ENCODE measurements at places on chromosomes 1 and 21.

DNA sequence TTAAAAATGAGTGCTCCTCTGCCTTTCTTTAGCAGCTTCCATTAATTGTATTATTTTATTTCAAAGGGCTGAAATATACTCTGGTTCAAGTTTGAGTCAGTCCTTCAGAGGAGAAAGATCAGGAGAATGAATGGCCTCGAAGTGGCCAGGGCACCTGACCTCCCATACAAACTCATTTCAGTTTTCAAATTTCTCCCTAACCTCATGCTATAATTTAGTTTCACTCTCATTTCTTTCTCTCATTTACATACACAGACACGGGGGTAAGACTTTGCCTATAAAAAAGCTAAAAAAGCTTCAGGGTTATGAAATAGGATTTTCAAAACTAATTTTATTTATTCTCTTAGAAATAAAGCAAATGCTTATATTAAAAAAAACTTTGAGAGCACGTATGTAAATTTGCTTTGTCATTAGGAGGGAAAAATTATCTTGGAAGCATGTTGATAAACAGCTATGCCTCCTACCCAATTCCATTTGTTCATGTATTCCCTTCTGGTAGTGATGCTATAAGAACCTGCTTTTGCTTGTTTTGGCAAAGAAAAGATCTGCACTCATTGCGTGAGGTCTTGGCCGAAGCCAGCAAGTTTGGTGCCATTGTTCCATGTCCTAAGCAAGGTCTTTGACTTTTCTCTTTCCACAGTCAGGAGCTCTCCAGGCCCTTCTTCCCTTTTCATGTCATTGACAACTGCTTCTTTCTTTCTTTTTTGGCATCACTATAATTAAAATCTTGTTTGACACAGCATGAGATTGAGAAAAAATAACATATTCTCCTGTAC lies 80.4 kb upstream of the LRRC53 start:
- no peak for DNase-seq

GRCh38 chr1:41742219-41742618 lies 176.5 kb downstream of the HIVEP3 start:
- no peak for DNase-seq

GRCh38 chr1:244460197-244460596 lies 876 bp upstream of the CATSPERE start:
- no peak for DNase-seq

DNA sequence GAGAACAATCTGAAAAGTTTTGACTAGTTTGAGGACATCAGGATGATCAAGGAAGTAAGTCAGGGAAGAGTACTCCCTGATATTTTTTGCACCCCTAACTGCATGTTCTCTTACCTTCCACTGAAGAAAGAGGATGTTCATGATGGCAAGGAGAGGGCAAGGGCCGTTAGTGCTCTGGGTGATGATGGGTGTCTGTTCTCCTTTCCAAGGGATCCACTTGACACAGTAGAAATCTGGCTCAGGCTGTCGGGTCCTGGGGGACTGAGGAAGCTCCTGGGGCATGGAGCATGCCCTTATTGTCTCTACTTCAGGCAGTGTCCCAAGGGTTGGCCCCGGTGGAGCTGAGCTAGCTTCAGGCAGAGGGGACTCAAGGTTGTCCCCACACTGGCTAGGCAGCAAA lies 4.7 kb downstream of the MINDY1 start:
- DNase-seq: no peak

DNA sequence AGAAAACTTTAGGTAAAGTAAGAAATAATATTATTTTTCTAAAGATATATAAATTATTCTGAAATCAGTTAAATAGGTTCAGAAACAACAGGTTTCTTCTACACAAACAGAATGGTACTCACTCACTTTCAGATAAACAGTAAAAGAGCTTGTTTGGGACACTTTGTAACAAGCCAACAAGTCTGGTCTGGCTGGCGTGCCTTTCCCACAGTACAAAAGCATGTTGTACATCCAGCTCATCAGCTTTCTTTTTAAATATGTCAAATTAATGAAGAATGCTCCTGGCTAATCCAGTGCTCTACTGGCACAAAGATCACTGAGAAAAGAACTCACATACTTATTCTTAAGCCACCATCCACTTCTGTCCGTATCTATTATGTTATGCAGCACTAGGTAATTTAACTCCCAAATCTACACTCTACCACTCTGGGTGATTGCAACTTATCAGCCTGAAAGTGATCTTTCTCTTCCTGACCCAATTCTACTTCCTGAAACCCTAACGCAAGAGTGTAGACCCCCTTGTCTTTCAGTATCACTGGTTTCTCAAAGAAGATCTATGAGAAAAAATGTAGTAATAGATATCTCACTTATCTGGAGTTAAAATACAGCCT lies 32.6 kb downstream of the TRIT1 start:
- no peak for DNase-seq

DNA sequence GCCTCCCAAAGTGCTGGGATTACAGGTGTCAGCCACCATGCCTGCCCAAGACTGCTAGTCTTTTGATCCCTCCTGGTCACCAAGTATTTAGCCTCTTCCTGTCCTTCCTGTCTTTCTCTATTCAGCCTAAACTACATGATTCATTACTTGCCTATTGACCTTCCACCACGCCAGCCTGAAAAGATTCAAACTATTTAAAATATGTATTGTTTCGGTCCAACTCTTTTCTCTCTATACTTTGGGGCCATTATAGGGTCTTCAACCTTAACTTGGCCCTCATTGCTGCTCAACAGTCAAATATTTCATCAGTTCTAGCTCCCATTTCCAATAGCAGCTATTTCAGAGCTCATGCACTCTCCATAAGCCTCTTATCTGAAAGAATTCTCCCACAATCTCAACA lies 153.0 kb downstream of the TNFSF18 start:
- DNase-seq: no peak

GRCh38 chr1:151526735-151527525 lies 13.2 kb upstream of the TUFT1 start:
- DNase-seq: no peak

GRCh38 chr1:15944308-15945010 lies 31.4 kb downstream of the ZBTB17 start:
- no peak for DNase-seq

DNA sequence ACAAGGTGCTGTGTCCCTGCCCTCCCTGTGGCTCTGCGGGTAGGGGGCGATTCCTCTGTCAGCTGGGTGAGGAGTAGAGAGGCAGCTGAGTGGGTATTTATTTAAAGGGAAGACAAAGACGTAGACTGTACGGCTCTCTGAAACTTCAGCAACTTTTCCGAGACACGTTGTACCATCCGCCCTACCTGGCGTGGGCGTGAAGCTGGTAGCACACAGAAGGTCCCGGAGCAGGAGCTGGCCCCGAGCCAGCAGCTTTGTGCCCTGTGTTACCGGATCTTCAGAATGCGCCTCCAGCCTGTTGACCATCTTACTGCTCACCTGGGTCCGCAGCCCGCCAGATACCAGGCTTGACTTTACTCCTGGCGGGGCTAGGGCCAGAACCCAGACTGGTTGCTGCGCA lies 34.9 kb downstream of the PRKCZ start:
- no peak for DNase-seq

DNA sequence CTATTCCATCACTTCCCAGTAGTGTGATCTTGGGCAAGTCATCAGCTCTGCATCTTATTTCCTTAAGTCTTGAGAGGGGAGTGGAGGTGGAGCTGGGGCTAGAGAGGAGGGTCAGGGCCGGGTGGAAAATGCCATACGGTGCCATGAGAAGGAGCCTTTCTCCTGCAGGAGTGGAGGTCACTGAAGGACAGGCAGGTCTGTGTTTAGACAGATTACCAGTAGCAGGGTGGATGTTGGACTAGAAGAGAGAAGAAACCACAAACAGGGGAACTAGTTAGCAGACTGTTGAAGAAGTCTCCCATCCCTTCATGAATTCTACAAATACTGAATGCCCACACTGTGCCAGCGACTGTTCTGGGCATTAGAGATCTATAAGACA lies 13.9 kb upstream of the CPT2 start:
- DNase-seq: peak; percentile 40

Measured in hematopoietic multipotent progenitor cell treated with erythropoietin and hydrocortisone succinate and interleukin-3 and kit ligand, for 17 days (in vitro differentiated cells).